ENCODE measurements at places on chromosomes 5 and 9.

DNA sequence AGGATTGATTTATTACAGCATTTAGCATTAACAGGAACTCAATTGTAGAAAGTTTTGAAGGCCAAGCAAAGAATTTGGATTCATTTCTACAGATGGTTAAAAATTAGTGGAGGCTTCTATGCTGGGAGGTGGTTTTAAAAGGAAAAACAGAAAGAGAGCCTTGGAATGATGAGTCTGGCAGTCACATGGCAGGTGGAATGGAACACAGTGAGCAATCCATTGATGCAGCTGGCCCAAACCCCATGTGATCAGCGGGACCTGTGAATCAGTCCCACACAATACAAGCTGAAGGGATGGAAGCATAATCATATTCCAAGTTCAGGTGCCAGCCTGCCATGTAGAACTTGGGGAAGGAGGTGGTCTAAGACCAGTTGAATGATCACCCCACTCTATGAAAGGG, 147.9 kb downstream of the PIP5K1B start:
- DNase-seq: no peak

DNA sequence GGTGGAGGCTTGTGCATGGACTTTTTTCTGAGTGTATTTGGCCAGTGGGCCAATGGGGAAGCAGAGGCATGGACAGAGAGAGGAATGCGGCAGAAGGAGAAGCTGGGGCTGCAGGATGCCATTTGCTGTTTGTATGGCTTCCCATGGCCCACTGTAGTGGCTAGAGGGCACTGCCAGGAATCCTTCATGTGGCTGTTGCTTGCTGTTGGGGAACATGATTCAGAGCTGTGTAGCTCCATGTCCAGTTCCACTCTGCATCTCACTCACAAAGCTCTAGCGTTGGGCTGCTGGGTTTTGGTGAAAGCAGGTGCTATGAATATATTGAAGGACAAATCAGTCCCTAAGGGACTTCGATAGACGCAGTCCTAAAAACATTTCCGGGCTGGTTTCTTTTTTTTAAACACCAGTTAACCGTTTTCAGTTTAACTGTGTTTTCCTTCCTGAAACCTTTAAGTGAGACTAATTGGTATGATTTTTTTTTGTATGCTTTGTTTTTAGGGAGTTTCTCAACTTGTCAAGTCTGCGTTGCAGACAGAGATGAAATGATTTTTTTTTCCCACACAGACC, 51.3 kb downstream of the SLC22A5 start:
- DNase-seq: no peak

DNA sequence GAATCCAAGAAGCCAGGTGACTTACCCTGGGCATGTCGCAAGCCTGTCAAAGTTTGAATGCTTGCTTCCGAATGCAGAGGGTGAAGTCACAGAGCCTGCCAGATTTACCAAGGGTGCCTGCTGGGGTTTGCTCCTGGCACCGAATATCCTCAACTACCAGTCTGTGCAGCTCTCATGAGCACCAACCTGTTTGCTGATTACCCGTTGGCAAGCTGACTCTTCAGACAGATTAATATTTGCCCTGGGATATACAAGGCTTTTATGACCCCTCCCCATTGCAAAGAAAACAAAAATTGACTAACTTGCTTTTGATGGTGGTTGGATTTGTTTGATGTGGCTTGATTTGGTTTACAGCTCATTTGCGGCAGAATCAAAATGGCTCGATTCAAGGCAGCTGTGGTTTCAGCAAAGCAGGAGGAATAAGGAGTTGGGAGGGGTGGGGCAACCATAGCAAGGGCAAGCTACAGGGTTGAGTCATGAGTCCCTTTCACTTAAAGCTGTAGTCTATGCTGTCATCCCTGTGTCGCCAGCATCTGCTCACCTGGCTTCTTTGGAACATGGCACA, 82.3 kb upstream of the AGXT2 start:
- DNase-seq: peak; percentile 43

- DNase-seq: no peak
Measured at GRCh38 chr5:149824120-149824519, 94.0 kb downstream of the PPARGC1B start.

DNA sequence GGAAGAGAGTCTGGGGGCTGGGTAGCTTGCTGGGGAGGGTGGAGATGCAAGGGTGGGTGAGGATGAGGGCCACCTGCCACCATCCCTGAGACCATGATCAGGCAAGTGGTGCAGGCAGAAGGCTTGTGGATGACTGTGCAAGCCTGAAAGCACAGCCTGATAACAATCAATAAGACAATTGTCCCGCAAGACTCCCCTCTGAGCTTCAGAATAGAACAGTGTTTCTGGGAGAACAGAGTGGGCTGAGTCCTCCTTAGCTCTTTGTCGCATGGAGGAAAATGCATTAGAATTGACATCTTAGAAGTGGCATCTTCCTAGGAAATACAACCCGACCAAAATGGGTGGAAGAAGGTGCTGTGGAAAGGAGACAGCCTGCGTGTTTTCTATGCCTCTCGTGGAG, 6.6 kb downstream of the GADD45G start:
- no peak for DNase-seq

- DNase-seq: no peak
Measured at GRCh38 chr9:87527211-87527916, 29.7 kb downstream of the DAPK1 start.

DNA sequence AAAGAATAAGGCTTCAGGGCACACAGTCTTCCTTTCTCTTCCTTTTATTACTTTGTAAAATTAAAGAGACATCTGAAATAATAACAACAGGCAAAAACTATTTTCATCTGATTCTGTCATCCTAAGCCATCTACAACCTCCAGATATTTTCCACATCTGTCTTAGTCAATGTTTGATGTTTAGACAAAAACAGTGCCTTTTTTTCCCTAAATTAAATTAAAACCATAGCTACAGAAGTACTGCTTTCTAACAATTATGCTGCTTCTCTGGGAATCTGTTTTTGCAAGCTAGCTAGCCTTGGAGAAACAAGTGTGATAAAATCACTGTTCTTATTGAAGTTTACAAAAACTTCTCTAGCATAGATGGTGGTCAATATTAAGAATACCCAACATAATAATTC, 95.4 kb downstream of the KIAA0825 start:
- no peak for DNase-seq

DNA sequence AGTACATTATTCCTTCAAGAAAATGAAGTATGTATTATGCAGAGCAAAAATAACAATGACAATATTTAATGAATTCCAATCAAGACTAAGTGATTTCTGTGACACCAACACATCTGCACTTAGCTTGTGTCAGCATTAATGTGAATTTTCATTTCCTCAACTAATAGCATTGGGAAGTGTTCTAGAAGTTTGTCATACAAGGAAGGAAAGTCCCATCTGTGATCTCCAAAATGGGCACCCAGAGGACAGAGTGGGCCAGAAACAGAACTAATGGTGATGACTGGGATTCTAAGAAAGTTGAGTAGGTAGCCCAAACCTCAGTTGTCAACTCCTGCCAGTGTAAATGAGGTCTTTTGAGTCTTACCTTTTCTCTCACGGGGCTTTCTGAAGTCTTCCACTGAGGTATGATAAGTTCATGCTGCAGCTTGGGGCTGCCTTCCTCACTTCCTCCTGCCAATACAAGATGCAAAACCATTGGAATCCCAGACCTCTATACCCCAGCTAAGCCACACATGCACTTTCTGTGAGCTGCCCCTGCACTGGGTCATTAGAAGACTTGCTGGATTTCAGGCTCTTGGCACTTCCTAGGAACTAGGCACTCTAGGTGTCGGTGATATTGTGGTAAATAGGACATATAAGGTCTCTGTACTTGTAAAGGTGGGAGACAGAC, 4.9 kb downstream of the ADAM19 start:
- DNase-seq: no peak

DNA sequence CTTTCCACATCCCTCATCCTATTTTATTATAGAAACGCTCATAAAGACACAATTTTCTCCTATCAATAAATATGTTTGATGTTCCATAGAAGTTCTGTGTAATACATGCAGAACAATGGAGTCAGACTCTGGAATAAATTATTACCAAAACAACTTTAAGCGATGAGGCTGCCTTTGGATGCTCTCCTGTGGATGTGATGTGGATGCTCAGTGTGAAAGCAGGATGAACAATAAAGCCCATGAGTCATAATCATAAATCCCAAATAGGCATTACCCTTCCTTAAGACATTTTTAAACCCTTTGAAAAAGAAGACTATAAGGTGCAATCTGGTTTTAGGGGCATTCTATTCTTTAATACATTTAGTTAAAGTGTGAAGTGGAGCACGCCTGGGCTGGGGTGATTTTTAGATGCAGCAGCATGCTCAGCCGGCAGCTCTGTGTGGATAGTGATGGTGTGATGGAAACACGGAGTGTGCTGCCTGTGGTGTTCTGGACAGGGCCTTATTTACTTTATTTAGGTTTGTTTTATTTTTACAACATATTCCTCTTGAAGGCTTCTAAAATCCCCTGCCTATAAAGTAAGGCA, 991.4 kb downstream of the PTPRD start:
- DNase-seq: no peak

Data from fibroblast of skin of scalp (primary cell).